Right ventricle myocardium inferior (tissue), 1 donor: ENCODE measurements at places on chromosomes 6 and 20. TPM values are rescaled to one million over a fixed set of nuclear protein-coding genes. Genes with fewer than 3 reads are reported as not detected.

Gene EDN3
- total RNA-seq = not detected

Gene SIRT5
- 50.8 TPM for total RNA-seq

Gene AGPAT1
- total RNA-seq = 48.2 TPM

Gene PRICKLE4
- total RNA-seq = 3.3 TPM

Gene DACT2
- 1.0 TPM for total RNA-seq

Gene RPS21
- 782 TPM for total RNA-seq

Gene RUNX2
- total RNA-seq = 0.43 TPM

Gene ABRACL
- total RNA-seq = 7.9 TPM

Gene PRL
- total RNA-seq = not detected

Gene DNAH8
- not detected for total RNA-seq

Gene RGS17
- total RNA-seq = 0.05 TPM

Gene SLC22A3
- total RNA-seq = 1.8 TPM

Gene GNRH2
- total RNA-seq = not detected

Gene NKX2-2
- total RNA-seq = not detected

Gene ERVFRD-1
- 0.14 TPM for total RNA-seq

Gene CST2
- total RNA-seq = not detected

Gene CNR1
- 0.16 TPM for total RNA-seq

Gene HLA-DQA1
- 5.3 TPM for total RNA-seq

Gene MYH7B
- total RNA-seq = 230 TPM

Gene COL11A2
- 1.1 TPM for total RNA-seq

Gene DDAH2
- 40.6 TPM for total RNA-seq

Gene TMEM244
- total RNA-seq = not detected

Gene ANGPT4
- 0.05 TPM for total RNA-seq

Gene MACROD2
- total RNA-seq = 5.0 TPM

Gene UNC5CL
- 0.60 TPM for total RNA-seq

Gene TTK
- total RNA-seq = 0.43 TPM

Gene ZBTB46
- total RNA-seq = 13.8 TPM

Gene CST4
- not detected for total RNA-seq

Gene IL17F
- total RNA-seq = not detected

Gene SGK2
- total RNA-seq = 1.1 TPM

Gene SLC4A11
- 0.14 TPM for total RNA-seq

Gene TMEM74B
- 2.9 TPM for total RNA-seq

Gene NMBR
- total RNA-seq = not detected

Gene PKIG
- 206 TPM for total RNA-seq

Gene BTNL2
- not detected for total RNA-seq

Gene PBOV1
- not detected for total RNA-seq

Gene SCRT2
- not detected for total RNA-seq

Gene SLC2A10
- 3.1 TPM for total RNA-seq

Gene CEP43
- total RNA-seq = 10.8 TPM

Gene REM1
- total RNA-seq = 2.4 TPM

Gene DAAM2
- 14.7 TPM for total RNA-seq

Gene JPH2
- total RNA-seq = 197 TPM

Gene ZSCAN23
- 1.3 TPM for total RNA-seq

Gene KDM1B
- 13.0 TPM for total RNA-seq

Gene CRISP2
- not detected for total RNA-seq

Gene ADGRF1
- total RNA-seq = not detected

Gene COL21A1
- 20.0 TPM for total RNA-seq

Gene C6orf15
- total RNA-seq = not detected

Gene TUBB2B
- 0.97 TPM for total RNA-seq

Gene GPX5
- total RNA-seq = not detected

Gene DPPA5
- total RNA-seq = not detected

Gene EYA4
- 19.5 TPM for total RNA-seq

Gene TRIM10
- total RNA-seq = not detected

Gene NELFE
- total RNA-seq = 41.9 TPM

Gene OR2H1
- not detected for total RNA-seq

Gene TNF
- 0.51 TPM for total RNA-seq
